ENCODE measurements at places on chromosomes 7 and 10. TPM values are rescaled to one million over a fixed set of nuclear protein-coding genes. Genes with fewer than 3 reads are reported as not detected.

The LIPK gene
- polyA plus RNA-seq, result not detected

- DNase-seq, result no peak
Measured at GRCh38 chr7:500521-501420, 18.9 kb downstream of the PDGFA start.

GRCh38 chr7:44981035-44981706, 2.4 kb upstream of the MYO1G start:
- peak; percentile 51 for DNase-seq

The ACTL6B gene
- not detected for polyA plus RNA-seq

DNA sequence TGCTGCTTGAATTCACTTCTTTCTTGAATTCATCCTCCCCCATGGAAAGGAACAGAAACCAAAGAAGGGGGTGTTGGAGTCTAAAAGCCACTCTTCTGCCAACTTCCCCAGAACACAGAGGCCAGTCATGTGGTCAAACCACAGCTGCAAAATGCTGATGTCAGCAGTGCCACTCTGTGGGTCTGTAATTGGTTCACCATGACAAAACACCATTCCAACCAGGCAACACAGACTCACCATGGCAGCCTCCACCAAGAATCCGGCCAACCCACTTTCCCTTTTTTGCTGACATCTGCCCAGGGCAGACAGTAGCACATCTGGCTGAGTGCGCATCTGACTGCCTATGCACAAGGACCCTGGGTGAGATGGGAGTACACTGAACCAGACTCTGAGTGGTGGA, 16.8 kb downstream of the OSBPL3 start:
- DNase-seq, result no peak
